ENCODE measurements at places on chromosomes 3 and 15.

DNA sequence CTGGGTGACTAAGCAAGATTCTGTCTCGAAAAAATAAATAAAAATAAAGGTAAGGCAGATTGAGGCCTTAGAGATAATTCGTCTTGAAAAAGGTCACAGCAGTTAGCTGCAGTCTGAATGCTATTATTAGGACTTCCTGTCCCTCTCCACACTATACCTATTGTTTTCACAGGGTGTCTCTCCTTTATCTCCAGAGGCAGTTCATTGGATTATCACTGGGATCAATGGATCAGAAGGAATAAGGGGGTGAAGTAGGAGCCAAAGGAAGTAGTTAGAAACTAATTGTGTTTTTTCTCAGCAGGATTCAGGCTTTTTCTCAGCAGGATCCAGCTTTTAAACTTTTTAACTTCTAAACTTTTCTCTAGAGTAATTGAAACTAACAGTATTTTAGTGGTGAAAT is 326.9 kb downstream of the IL5RA start:
- DNase-seq = no peak

- no peak for DNase-seq
Measured at GRCh38 chr3:146536681-146537080, 7.7 kb downstream of the PLSCR1 start.

- no peak for DNase-seq
Measured at GRCh38 chr3:156689608-156690007, 15.2 kb downstream of the TIPARP start.

DNA sequence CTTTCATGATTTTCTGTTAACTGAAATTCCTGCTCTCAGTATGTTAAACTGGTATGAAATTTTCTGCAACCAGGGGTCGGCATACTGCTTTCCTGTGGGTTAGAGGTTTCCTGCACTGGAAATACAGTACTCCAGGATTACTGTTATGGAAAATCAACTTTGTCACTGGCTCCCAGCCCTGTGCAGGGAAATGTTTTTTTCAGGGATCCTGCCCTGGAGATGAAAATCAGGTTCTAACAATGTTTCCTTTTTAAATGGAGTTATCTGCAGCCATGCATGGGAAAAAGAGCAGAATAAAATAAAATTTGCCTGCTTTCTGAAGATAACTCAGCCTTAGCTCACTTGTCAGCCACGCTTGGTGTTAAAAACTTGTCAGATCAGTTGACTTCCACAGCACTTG is 220.4 kb downstream of the IL5RA start:
- no peak for DNase-seq

DNA sequence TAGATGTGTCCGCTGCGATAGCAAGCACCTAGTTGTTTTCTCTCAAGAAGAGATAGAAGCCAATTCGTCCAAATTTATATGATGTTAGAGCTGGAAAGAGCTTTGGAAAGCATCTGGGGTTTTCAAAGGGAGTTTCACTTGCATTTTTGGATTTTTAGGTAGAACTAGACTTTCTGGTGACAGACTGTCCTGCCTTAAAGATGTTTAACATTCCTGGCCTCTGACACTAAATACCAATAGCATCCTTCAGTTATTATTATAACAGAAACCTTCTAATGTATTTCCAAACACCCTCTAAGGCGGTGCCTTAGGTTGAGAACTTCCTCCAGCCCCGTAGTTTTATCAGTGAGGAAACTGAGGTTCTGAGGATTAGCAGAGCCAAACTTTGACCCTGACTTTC is 305.3 kb downstream of the SATB1 start:
- no peak for DNase-seq

DNA sequence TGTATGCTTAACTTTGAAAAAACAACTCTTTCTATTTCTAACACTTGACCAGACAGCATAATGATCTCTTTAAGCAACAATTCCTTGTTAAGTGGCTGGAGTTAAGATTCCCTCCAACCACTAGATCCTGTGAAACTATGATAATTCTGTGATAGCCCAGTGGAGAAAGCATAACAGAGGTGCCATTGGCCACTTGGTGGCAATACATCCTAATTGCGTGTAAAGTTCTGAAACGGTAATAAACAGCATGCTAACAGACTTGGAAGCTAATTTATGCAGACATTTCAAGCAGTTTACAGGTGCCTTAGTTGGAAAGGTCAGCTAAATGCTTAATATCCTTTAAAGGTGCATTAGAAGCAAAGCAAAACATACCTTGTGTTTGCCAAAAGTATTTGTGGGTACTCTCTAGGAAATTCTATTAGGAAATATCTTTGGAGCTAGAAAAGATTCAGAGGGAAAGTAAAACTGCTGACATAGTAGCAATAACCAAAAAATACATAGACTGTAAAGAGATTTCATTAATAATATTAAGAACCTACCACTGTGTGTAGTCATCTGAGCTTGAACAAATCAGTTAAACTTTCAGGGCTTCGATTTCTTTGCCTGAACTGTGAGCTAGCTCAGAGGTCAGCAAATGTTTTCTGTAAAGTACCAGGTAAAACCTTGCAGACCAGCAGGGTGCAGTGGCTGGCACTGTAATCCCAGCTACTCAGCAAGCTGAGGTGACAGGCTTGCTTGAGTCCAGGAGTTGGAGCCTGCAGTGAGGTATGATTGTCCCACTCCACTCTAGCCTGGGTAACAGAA is 19.0 kb upstream of the CSTA start:
- DNase-seq = peak; percentile 48

- no peak for DNase-seq
Measured at GRCh38 chr3:63706321-63707085, 54.0 kb downstream of the SNTN start.

- DNase-seq = peak; percentile 25
Measured at GRCh38 chr3:160027541-160028195, 39.0 kb downstream of the IL12A start.
